ENCODE measurements at places on chromosomes 3 and 15.

DNA sequence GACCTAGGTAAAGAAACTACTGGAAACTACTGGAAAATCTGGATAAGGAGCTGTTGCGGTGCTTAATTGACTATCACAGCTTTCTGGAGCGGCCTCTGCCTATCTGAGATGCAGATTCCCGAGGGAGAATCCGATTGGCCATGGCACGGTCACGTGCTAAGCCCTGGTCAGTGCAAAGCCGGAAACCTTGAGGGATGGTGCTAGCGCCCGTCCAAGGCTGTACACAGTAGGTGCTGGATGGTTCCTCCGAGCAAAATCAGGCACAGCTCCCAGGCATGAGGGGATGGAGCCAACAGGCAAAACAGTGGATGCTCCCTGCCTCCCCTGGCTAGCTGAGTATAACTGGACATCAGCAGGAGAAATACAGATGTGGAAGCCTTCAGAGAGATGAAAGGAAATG is 238.7 kb upstream of the HES1 start:
- DNase-seq = no peak

GRCh38 chr15:40238532-40239403 is at the start of gene PAK6:
Gene PAK6, plus strand, starts transcription at chr15:40239063. Its CDS starts 25,723 bp downstream, at chr15:40264786.
- DNase-seq = no peak

DNA sequence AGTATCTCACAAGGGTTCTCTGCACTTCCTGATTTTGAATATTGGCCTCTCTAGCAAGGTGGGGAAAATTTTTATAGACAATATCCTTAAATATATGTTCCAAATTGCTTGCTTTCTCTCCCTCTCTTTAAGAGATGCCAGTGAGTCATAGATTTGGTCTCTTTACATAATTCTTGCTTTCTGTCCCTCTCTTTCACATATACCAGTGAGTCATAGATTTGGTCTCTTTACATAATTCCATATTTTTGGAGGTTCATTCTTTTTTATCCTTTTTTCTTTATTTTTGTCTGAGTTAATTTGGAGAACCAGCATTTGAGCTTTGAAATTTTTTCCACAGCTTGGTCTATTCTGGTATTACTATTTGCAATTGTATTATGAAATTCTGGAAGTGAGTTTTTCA is 77.7 kb upstream of the NUDT16 start:
- DNase-seq = no peak

GRCh38 chr3:134464064-134464688 is 21.6 kb downstream of the ANAPC13 start:
- no peak for DNase-seq

- DNase-seq = no peak
Measured at GRCh38 chr3:135944831-135945230, 20.7 kb upstream of the PPP2R3A start.

- DNase-seq = no peak
Measured at GRCh38 chr15:93028632-93029213, 60.3 kb downstream of the RGMA start.

DNA sequence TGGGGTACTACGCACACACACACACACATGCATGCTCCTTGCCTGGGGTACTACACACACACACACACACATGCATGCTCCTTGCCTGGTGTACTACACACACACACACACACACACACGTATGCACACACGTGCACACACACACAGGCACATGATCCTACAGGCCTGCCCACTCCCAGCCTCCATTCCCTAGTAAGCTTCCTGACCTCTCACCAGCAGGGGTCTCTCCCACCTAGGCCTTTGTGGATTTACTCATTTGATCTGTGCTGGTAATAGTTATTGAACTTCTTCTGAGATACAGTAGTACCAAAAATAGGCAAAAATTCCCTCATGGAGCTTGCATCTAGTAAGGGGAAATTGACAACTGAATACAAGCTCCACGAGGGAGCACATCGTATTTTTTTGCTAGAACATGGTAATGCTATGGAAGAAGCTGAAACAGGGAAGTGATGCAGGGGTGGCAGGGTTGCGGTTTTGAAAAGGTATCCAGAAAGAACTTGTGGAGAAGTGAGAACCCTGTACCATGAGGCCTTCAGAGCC is 19.1 kb downstream of the TTC21A start:
- DNase-seq = peak; percentile 31

GRCh38 chr15:51077221-51078153 is 17.2 kb downstream of the TNFAIP8L3 start:
- peak; percentile 14 for DNase-seq

DNA sequence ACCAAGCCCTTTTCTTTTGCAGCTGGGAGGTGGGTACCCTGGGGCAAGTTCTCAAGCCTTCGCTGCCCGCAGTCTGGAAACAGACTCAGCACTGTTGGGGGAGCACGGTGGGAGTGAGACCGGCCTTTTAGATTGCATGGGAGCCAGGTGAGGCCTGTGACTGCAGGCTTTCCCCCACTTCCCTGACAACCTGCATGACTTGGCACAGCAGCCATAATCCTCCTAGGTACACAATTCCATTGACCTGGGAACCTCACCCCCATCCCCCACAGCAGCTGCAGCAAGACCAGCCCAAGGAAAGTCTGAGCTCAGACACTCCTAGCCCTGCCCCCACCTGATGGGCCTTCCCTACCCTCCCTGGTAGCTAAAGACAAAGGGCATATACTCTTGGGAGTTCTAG is 52.2 kb upstream of the CCDC80 start:
- no peak for DNase-seq

- no peak for DNase-seq
Measured at GRCh38 chr3:133413161-133414020, 13.5 kb downstream of the BFSP2 start.

GRCh38 chr3:129314386-129315222 is 35.9 kb downstream of the HMCES start:
- DNase-seq = peak; percentile 16

- no peak for DNase-seq
Measured at GRCh38 chr3:21795152-21795837, 44.3 kb upstream of the ZNF385D start.

DNA sequence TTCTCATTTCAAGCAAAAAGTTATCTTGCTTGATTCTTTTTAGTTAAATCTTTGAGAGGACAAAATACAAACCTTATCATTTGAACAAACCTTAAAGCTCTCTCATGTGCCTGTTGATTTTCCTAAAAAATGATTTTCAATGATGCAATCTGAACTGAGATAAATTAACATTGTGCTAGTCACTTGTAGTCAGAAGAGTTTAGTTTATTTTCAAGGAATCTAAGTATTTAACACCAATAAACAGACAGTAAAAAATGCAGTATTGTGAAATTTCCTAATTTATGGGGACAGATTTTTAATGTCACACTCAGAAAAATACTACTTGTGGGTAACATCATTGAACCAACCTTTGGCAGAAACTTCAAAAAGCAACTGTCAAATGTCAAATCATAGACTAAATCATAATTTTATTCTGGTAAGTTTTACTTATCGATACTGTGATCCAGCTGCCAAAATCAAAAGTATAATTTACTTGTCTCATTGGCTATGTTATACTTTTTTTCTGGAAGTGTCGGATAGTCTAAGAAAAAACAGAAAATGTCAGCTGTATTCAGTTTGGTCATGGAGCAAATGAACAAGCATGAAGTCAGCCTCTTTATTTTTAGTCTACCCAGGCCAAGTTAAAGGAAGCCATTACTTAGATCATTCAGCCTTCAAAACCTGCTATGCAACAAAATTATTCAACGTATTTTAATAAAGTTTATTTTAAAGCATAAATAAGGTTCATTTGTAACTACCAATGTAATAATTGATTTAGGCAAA is 52.4 kb upstream of the FNDC3B start:
- no peak for DNase-seq

DNA sequence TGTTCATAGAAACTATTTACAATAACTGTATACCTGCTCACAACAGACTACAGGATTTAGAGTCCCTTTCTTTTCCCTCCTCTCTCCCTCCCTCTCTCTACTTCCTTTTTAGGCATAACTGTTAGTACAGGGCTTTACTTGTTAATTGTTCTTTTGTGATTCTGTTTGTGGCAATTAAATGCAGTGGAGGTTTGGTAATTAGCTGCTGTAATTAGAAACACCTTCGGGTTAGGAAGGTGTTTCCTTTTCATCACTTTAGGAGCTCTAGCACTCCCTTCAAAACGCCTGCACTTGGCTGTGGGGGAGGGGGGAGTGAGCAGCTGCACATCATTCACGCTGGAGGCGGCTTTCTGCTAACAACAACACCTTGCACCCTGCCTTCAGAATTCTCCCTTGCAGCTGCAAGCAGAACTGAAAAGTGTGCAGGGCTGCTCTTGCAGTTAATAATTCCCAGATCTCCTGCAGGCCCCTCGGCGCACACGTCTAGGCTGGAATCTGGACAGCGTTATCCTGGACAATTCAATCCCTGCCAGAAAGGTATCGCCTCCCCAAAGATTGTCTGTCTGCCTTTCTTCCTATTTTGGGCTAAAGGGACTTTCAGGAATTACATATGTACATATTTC is 242.6 kb upstream of the RGMA start:
- no peak for DNase-seq

DNA sequence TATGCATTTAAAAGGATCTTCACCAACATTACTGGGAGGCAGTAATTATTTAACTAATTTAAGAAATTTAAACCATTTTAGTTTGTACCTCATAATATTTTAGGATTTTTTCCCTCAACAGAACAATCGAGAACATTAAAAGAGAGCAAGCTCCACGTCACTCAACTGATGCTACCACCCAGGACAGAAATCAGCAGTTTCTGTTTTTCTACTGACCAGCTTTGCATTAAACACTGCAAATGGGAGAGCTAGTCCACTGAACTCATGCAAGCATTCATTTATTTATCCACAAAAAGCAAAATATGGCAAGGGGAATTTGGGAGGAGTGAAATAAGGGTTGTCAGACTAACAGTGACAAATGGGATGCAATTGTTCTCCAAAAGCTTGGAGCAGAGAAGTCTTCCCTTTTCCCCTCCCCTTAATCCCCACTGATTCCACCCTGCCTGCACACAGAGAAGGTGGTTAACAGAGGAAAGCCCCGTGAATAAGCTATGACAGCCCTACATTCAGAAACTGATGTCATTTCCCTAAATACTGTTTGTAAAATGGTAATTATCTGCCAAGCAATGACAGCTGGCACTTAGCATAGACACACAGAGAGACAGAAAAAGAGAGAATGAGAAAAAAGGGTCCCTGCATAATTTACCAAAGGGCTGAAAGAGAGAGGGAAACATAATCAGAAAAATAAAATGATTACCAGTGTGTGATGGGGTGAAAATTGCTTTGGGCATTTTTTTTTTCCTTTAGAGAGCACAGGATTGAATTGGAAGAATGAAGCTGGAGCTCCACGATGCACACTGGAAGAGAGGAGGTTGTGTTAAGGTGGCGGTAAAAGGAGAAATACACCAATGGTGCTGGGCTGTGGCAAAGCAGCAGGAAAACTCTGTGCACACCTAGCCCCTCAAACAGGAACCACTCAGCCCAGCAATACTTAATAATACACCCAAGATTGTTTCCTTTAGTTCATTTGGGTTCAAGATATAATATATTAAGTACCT is 777.4 kb downstream of the TUSC7 start:
- DNase-seq = no peak

- DNase-seq = no peak
Measured at GRCh38 chr15:92153620-92154019, 240.1 kb upstream of the ST8SIA2 start.

- DNase-seq = no peak
Measured at GRCh38 chr15:92951800-92952457, 51.8 kb downstream of the CHD2 start.

DNA sequence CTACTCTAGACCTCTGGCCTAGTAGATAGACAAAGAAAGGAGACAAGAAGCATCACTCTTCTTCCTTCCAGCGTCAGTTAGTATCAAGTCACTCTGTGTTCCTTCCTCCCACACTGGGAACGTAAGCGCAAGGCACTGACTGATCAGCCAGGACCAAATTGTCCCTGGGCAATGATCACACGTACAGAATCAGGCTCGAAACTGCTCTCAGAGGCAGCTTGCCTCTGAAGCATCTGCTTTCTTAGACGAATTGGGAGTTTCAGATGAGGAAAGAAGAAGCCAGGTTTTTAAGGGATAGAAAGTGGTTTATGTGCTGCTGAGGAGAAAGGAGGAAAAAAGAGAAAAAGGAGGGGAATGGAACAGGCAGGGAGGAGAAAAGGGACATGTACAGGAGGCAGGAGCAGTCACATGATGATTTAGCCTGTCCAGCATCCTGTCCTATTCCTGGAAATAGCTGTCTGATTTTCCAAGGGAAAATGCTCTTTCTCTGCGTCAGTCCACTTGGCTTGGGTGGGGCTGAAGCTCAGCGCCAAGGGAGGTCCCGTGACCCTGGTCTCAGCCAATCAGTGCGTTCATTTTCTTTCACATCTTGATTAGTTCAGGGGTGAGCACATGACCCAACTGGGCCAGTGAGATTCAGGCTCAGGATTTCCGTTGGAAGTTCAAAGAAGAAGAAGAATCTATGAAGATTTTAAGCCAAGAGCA is 102.0 kb upstream of the PRICKLE2 start:
- no peak for DNase-seq

DNA sequence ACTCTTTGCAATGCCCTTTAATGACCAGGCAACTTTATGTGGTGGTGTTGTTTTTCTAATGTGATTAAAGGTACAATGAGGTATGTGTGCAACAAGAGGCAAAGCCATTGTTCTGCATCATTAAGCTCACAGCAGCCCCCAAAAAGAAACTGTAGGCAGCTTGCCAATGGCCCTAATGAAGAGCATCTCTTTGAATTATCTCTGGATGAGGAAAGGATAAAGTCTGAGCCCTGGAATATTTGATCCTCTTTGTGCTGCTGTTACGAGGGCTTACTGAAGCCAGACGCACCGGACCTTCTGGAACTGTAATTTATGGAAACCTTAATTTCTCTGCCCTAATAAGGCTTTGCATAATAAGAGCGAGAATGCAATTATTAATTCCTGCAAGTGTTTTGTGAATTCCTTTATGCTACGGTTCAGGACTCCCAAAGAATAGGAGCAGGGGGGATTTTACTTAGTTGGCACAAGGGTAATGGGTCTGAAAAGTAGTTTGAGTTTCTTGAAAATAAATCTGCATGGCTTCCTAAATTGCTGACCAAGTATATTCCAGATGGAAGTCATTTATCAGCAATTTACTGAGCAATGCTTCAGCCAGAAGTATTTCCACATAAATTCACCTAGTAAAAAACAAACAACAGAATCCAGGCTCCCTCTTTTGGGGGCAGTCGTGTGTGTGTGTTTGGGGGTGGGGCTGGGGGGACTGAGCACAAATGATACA is 193.4 kb downstream of the PDZRN3 start:
- no peak for DNase-seq

- no peak for DNase-seq
Measured at GRCh38 chr15:44441095-44441501, 13.7 kb downstream of the CTDSPL2 start.

DNA sequence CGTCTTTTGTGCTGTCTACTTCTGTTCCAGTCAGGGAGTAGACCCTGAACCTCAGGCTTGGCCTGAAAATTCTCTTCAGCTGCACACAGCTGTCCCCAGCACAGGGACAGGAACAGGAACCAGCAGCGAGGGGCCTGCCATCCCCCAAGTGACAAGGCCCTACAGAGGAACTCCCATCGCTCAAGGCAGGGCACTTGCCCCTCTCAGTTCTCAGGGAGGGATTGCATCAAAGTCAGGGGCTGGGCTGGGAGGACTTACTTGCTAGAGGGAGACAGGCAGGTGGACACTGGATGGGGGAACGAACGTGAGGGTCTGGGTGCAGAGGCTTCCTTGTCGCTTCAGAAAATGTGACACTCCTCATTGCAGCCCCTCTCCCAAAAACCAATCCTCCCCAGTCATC is 163.6 kb downstream of the CHSY1 start:
- DNase-seq = no peak

All from T-helper 2 cell (primary cell).